Kidney epithelial cell (primary cell): ENCODE measurements at places on chromosomes 12 and 14. TPM values are rescaled to one million over a fixed set of nuclear protein-coding genes. Genes with fewer than 3 reads are reported as not detected.
A peak's percentile ranks its signal among the peaks of the same experiment; 100 is the strongest.

DNA sequence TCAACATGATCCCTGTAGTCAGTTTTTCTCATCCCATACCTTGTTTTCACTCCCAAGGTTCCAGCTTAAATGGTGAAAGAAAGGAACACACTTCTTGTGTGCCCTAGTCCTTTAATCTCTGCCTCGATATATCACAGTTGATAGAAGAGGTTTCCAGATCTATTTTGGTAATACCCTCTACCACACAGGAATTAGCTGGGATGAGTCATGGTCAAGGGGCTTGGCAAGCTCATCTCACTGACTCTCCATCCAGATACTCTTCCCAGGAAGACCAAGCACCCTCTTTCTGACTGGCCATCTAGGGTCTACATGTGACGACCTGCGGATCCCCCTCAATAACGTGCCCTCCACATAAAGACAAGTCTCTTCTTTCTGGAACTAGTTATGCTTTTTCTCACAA lies 277.9 kb downstream of the ITPR2 start:
- DNase-seq, result no peak

DNA sequence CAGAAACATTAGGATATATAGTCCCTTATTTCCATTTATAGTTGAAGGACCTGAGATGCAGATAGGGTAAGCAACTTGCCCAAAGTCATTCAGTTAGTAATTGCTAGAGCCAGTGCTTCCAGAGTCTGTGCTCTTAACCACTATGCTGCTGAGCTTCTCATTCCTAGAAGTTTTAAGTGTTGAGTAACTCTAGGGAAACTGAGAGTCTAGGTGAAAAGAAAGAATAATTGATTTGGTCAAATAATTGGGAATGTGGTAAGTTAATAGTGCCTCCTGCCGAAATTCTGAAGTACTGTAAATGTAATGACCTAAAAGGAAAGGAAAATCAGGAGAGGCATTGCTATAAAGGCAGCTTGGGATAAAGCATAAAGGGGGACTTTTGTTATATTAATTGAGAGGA lies 14.1 kb downstream of the PYROXD1 start:
- DNase-seq, result no peak

- peak; percentile 29 for DNase-seq
Measured at GRCh38 chr12:26434299-26435068, 239.1 kb downstream of the SSPN start.

DNA sequence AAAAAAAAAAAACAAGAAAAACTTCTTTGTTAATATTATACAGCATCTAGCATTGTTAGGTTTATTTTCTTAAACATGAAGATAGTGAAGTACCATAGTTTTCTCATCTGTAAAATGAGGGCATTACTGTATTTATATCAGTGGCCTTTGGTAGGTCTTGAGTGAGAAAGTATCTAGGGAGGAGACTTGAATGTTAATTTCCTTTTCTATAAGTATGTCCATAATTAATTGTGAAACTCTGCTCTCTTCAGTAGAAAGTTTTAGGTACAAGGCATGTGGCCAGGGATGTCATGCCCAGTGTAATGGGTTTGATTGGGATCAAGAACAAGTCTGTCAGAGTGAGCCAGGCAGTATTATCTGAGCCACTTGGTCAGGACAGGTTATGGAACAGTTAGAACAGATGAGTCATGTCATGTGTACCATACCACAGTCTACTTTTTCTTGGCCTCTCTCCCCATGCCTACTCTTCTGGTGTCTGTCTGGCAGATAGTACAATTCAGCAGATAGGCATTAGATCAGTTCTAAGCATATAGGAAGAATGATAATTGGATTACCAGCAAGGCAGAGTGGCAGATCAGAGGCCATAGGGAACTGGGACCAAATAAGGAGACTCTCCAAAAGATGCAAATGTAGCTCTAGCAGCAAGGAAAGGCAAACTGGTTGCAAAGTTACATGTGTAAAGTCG lies 30.4 kb downstream of the FBXO34 start:
- DNase-seq, result peak; percentile 25

- no peak for DNase-seq
Measured at GRCh38 chr14:50770586-50770985, 60.4 kb downstream of the NIN start.

The ANO2 gene
- 0.48 and 1.5 TPM in 2 replicates for total RNA-seq

The RPL10L gene
- not detected in 2 replicates for total RNA-seq

DNA sequence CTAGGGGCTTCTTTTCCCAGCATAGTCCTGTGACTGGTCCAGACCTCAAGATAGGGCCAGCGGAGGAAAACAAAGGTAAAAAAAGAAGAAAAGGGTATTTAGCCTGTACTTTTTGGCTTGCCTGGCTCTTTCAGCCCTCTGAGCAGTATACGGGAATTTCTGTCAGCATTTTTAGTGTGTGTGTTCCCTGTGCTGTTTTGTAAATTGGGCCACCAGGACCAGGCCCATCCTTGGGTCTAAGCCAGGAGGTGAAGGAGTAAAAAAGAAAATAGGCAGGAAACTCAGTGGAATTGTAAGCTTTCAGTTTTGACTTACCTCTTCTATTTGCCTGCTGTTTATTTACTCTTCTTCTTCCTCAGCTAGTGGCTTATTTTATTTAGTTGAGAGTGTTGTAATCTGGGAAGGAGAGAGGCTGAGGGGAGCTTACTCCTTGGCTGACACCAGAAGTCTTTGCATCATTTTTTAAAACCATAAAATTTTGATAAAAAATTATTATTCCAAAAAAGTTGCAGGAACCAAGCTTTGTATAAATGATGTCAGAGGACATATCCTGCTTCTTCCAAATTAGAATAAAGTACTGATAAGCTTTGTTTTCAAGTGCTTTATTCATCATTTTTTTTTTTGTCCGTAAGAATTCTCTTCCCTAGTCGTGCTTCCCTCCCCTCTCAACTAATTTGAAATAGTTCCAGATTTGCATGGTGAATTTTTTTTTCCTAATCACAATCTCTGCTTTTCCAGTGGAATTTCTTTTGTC lies 63.7 kb downstream of the DIP2B start:
- no peak for DNase-seq

The MYH6 gene
- not detected in 2 replicates for total RNA-seq

DNA sequence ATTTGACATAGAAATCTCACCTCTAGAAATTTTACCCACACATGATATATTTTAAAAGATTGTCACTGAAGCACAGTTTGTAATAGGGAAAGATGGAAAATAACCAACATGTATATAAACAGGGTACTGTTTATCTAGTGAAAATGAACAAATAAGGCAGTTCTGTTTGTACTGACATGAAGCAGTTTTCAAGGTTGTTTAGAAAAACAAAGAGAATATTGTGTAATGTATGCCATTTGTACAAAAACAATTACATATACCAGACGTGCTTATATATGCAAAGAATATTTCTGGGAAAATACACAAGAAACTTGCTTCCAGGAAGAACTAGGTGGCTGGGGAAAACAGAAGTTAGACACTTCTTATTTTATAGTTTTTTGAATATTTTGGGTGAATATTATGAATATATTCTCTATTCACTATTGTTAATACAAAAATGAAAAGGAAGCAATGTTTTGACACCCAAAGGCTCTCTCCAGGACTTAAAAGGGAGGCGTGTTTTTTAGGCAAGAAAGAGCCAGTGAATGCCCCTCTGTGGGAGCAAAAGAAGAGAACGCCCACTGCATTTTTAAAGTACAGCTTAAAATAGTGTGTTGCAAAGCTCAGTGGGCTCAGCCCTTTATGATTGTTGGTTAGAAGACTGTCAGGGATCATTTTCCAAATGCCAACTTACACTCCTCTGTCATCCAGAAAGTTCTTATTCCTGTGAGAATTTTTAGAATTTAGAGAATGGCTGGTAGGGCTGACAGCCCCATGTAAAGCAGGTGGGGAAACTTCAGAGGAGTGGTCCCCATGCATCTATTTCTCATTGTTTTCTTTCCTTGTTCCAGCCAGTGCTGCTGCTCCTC lies 59.6 kb upstream of the FERMT2 start:
- DNase-seq, result no peak

DNA sequence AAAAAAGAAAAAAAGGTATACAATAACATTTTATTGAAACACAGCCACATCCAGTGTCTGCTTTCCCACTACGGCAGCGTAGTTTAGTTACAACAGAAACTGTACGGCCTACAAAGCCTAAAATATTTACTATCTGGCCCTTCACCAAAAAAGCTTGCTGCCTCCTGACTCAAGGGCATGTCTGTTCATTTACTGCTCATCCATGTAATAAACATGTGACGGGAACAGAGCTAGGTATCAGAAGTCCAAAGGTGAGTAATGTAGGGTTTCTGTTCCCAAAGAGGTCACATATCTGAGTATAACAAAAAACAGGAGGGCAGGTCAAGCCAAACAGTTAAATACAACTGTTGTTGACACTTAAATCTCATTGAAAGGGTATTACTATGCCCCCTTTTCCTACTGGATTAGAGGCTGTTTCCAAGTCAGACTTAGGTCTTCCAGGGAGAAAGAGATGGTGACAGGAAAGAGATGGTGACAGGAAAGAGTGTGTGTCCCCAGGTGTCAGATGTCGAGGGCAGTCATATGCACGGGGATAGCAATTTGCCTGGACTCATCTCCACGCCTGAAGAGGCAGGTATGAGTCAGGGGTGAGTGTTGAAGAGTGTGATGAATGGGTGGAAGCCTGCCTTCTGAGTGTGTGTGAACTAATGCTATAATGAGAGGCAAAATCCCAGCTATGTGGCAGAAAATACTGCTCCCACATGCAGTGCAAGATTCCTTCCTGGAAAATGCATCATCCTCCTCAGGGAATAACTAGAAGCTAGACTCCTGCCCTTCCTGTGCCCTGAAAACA lies 77.7 kb downstream of the MAP3K9 start:
- DNase-seq, result no peak

The GATC gene
- total RNA-seq, result 22.5 and 25.7 TPM in 2 replicates
